GM04504 (cell line): ENCODE measurements at places on chromosomes 4 and X.

- DNase-seq = no peak
Observed at GRCh38 chr4:673349-674091, 556 bp downstream of the ATP5ME start.

DNA sequence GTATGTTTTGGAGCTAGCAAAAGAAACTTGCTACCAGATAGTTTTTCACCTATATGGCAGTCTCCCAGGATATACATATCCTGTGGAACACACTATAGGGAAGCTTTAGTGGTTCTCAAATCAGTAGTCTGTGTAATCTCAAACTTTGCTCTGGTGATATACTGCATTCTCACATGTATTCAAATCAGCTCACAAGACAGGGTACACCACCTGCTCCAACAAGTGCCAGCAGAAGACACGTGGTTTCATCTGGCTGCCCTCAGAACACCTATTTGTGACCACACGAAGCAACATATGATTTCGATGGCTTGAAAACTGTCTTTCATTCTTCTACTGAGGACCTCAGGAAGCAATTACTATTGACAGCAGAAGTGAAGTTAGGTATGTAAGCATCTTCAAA is 37.7 kb downstream of the BCLAF3 start:
- DNase-seq = no peak

DNA sequence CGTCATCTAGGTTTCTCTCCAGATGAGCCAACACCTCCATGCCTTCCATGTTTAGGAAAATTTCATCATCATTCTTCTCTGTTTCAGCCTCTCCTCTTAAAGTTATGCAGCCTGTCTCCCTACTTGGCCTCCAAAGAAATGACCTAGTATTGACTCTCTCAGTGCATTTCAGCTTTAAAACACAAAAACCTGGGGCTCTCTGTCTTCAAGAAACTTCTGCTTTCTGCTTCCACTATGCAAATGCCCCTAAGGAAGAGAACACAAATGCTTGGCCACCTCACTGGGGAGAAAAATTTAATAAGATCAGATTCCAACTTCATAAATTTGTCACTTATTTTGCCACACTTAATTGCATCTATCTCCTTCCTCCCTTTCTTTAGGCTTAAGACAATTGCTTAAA is 93.3 kb downstream of the GPRIN3 start:
- no peak for DNase-seq

- peak; percentile 14 for DNase-seq
Observed at GRCh38 chrX:119573840-119574393, 446 bp upstream of the UBE2A start.

DNA sequence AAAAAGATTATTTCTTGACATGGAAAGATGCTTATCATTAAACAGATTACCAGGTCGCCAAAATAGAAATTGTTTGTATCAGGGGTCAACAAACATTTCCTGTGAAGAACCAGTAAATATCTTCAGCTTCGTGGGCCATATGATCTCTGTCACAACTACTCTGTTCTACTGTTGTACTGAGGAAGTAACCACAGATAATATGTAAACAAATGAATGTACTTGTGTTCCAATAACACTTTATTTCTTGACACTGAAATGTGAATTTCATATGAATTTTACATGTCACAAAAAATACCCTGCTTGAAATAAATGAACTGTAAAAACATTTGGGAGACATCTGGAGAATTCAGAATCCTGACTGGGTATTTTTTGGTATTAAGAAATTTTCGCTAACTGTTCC is 4.7 kb upstream of the FHL1 start:
- DNase-seq = no peak

DNA sequence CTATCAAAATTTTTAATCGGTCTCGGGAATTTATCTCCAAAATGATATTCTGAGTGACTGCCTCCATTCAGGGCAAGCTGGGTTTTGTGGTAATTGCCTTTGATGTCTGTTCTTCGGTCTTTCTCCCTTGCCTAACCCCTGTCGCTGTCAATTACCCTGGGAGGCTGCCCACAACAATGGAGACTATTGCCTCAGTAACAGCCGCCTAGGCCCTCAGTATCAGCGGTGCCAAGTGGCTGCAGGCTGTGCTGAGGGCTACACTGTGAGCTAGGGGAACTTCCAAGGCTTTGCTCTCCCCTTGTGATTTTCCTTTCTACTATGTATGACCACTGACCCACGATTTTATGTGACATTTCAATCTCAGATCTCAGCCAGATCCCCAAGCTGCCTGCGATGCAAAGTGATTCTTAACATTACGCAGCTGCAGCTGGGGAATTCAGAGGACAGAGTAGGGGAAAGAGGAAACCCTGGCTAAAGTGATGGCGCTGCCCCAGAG is 36.3 kb upstream of the REST start:
- no peak for DNase-seq

DNA sequence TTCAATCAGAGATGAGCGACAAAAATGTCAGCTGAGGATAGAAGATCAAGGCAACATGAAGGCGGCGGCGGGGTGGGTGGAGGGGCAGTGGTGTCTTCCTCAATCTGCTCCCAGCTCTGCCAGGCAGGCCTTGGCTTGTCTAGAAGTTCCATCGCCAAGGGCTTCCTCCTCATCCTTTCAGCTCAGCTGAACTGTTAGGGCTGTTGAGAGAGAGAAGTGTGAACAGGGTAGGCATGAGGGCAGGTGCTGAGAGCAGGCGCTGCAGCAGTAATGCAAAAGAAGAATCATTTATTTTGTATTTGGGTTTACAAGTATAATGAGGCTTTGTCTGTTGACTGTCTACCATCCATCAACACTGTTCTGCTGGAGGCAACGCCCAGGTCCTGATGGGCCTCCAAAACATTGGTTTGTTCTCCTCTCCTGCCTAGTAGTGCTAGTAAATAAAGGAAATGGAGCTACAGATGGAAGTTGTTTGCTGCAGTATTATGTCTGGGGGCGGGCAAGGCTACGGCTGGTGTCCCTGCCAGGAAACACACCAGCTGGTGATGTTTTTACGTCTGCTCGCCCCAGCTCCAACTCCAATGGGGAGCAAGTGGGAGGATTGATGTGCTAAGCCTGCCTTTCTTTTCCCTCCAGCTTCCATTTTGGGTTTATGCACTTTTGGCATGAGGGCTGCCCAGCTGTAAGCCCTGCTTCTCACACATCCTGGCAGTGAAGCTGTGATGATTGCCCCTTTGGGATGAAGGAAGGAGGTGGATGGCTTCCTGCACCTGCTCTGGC is 139.4 kb upstream of the BOD1L1 start:
- DNase-seq = no peak

DNA sequence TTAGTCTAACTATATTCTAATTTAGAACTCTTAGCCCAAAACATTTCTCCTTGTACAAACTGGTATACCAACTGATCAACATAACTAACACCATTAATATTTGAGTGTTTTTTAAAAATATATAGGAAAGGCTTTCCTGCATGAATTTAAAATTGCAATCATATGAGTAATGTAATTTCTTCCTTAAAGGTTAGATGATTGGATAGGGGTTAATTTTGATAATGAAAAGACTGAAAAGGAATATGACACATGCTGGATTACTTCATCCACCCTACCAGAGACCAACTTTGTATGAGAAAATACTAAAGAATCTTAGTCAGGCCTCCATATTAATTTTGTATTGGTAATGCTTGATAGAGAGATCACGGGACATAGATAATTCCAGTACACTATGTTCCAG is 25.1 kb upstream of the PLS3 start:
- DNase-seq = no peak

GRCh38 chr4:139085141-139085540 is 69.6 kb downstream of the NOCT start:
- peak; percentile 4 for DNase-seq

DNA sequence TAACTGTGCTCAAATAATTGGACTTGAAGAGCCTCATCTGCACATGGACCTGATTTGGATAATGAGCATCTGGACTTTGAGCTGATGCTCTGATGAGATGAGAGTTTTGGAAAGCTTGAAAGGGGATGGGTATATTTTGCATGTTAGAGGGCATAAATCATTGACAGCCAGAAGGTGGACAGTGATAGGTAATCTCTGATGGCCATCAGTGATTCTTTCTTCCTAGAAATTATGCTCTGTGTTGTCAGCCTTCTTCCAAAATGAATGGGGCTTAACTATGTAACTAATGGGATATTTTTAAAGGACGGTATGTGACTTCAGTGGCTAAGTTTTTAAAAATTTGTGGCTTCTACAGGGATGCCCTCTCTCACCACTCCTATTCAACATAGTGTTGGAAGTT is 334.0 kb downstream of the PTTG2 start:
- DNase-seq = no peak

DNA sequence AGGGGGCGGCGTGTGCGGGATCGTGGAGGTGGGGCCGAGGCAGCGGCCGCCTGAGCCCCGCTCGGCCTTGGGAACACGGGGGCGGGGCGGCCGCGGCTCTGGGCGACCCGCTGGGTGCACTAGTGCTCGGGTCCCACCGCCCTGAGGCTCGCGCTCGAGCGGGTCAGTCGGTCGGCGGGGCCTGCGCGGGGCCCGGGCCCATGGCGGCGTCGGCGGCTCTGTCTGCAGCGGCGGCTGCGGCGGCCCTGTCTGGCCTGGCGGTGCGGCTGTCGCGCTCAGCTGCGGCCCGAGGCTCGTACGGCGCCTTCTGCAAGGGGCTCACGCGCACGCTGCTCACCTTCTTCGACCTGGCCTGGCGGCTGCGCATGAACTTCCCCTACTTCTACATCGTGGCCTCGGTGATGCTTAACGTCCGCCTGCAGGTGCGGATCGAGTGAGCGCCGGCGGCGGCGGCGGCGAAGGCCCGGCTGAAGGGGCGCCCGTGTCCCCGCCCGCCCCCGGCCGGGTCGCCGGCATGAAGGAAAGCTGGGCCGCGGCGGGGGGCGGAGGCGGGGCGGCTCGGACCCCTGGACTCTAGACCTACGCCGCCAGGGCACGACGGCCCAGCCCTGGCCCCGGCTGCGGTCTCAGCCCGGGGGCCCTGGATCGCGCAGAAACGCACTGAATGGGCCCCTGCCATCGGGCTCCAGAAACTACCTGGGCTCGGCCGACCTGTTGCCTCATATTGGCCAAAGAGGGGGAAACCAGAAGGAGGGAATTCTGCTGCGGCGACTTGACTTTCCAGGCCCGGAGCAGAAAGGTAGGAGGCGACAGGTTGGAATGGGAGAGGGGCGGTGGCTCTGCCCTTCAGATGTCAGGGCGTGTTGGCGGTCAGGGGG is at the start of gene SMIM10L2A:
SMIM10L2A (plus strand) TSS at position 13 of the 878 bp plus-strand sequence; CDS start at position 201, 188 bp downstream.
- no peak for DNase-seq

- DNase-seq = no peak
Observed at GRCh38 chrX:37763400-37763799, 16.5 kb upstream of the CYBB start.

- DNase-seq = no peak
Observed at GRCh38 chr4:64940698-64941097, 531.4 kb upstream of the TECRL start.

DNA sequence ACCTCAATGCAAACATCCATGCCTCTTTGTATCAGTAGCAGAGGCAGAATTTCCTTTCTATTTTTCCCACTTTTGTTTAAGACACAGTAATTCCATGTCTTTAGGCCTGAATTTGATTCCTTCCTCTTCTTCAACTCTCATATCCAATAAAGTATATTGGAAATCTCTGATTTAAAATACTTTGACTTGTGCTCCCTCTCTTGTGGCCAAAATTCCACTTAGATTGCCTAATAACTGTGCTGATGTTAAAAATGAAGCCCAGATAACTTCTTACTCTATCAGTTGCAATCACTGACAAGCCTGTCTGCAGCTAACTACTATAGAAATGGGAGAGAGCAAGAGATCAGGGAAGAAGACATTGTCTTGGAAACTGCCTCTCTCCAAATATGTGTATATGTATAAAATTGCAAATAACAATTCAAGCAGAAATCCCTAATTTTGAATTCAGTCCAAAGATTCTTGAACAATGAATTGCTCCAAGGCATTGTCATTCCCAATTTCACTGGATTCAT is 163.5 kb upstream of the SPIN4 start:
- no peak for DNase-seq

GRCh38 chr4:155675709-155676429 is 9.2 kb downstream of the GUCY1A1 start:
- DNase-seq = no peak

DNA sequence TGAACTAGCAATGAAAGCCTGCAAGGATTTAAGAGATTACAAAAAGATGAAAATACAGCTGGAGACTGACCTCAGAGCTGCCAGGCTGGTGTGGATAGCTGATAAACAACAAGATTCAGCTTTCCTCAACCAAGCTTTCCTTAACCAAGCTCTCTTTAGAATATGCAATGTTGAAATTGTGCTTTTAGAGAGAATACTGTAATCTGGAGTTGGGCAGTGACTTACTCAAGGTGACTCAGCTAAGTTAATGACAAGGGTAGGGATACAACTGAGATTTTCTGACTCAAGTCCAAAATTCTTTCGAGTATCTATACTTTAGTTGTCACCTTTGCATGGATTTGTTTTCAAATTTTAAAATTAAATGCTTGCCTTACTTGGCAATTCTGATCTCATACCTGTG is 98.0 kb downstream of the AMMECR1 start:
- DNase-seq = no peak

- DNase-seq = no peak
Observed at GRCh38 chrX:105241056-105241455, 20.6 kb upstream of the TEX13A start.
